GM03348 (cell line): ENCODE measurements at places on chromosomes 7 and 10.

GRCh38 chr7:127150543-127150942 is 102.2 kb downstream of the GRM8 start:
- DNase-seq, result no peak

DNA sequence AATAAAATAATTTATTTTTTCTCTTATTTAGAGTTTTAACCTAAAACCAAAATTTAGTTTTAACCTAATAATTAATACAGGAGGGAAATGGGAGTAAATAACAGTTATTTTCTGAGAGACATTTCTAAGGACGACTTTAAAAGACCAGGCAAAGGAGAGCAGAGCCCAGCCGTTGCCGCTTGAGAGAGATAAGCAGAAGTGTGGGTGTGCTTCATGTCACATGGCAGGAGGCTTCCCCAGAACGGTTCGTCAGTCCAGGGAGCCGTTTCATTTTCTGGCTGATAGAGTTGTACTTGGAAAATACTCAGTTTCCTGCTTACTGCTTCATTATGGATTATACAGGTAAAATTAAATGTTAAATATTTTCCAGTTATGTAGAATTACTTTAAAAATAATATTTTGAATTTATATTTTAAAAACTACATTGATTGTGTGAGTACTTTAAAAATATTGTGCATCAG is 61.4 kb downstream of the ST7 start:
- DNase-seq, result peak; percentile 72

GRCh38 chr10:65628493-65629139 is 1297.2 kb upstream of the LRRTM3 start:
- no peak for DNase-seq

DNA sequence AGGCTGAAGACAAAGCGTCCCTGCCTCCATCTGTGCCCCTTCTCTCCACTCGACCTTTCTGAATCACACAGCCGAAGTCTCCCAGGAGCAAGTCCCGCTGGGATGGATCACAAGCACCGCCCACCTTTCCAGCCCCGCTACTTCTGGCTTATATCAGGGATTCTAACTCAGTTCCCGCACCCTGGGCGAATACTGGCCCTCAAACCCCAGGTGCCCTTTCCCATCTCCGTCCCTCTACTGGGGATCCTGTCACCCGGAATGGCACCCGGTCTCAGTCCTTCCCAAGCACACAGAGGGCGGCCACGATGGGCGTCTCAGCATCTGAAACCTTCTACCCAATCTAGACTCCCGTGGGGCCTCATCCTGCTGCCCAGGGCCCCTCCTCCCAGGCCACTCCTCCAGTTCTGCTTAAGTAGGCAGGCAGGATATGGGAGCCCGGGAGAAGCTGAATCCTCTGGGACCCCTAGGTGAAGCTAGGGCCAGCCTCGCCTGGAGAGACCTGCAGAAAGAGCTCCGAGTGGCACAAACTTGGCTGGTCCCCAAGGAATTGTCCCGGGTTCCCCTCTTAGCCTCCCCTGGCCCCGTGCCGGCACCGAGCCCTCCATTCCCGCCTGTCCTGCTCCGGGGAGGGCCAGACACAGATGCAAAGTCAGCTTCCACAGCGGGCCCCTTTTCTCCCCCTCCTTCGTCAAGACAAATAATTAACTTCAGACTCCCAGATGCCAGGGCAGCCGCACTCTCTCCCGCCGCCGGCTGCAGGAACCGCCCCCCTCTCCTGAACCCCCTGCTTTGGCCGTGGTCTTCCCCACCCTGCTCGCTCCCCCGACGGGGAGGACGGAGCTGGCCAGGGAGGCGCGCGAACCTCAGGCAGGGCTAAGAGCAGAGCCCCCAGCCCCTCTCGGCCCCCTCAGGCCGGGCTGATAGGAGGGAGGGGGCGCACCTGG is 612 bp downstream of the KCP start:
- DNase-seq, result peak; percentile 62

- DNase-seq, result no peak
These were observed 35.9 kb upstream of the AP5Z1 start for GRCh38 chr7:4739528-4739992.

- DNase-seq, result peak; percentile 49
These were observed 45.4 kb downstream of the SLC13A1 start for GRCh38 chr7:123154231-123154860.

- peak; percentile 88 for DNase-seq
These were observed 21.4 kb upstream of the GSDME start for GRCh38 chr7:24778543-24779282.

DNA sequence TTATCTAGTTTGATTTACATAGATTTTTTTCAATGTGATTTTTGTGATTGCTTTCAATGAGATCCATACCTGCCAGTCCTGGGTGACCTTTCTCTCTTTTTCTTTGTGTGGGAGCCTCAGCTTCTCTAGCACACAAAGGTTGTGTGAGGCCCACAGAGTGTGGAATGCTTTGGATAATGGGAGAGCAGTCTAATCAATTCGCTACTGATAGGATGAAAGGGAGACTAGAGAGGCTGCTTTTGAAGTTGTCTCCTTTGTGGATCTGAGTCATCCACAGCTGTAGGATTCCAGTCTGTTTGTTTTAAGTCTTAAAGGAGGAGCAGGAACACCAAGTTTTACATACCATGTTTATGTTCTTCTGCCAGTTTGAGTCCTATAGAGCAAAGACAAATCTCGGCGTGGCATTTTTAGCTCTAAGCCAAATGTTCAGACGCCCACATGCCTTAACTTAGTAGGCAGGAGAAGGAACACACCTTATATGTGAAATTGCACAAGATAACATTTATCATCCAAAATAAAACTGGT is 330.0 kb downstream of the ARL4A start:
- peak; percentile 22 for DNase-seq

DNA sequence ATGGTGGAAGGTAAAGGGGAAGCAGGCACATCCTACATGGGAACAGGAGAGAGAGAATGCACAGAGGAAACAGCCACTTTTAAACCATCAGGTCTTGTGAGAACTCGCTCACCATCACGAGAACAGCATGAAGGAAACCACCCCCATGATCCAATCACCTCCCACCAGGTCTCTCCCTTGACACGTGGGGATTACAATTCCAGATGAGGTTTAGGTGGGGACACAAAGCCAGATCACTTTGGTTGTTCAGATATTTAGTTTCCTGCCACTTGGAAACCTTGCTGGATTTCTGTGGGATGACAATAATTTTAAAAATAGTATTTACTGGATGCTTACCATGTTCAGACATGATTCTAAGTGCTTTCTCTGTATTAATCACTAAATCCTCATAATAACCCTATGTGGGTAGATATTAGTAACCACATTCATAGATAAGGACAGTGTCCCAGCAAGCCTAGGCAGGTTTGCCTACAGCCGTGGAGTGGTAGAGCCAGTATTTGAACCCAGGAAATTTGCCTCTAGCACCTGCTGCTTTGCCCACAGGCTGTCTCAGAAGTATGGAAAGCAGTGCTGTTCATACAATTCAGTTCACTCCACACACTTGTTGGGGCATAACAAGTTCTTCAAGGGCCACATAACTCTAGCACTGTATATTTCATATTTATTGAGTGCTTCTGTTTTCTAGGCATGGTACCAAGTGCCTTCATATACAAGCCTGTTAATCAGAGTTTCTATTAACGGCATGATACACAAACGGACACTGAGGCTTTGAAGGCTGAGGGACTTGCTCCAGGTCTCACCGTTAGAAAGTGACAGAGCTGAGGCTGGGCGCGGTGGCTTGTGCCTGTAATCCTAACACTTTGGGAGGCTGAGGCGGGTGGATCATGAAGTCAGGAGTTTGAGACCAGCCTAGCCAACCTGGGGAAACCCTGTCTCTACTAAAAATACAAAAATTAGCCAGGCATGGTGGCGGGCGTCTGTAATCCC is 8.3 kb downstream of the TLL2 start:
- no peak for DNase-seq

GRCh38 chr10:6239213-6239991 is 36.7 kb downstream of the PFKFB3 start:
- DNase-seq, result peak; percentile 95

DNA sequence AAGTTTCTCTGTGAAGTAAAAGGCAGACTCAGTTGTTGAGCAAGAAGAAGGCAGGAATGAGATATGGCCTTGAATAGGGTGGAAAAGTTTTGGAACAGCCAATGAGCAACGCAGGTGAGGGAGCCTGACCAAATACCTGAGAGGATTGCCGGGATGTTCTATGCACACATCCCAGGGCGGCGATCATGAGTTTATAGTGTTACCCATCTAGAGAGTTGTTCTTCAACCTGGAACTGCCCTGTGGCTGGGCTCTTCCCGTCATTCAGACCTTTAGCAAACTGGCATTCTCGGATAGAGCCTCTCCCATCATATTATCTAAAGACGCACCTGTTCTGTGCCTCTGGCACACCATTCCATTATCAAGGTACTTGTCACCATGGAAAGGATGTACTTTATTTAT is 103.0 kb upstream of the KIF5B start:
- DNase-seq, result no peak

- peak; percentile 53 for DNase-seq
These were observed 1.1 kb downstream of the NANOS1 start for GRCh38 chr10:119030421-119031250.

DNA sequence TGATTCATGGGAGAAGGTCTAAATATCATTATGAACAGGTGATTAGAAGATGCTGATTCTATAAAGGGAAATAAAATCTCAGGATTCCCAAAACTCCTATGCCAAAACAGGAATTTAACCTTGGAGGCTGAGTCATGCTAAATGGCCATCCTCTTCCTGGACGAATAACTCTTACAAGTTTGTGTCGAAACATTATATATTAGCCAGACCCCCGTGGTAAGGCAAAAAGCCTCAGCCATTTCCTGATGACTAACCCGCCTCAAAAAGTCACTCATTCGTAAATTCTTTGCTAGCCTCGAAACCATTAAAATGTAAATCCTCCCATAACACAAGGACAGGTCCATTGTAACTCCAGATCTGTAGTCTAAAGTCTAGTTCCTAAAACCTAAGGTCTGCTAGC is 32.0 kb downstream of the CUL2 start:
- peak; percentile 89 for DNase-seq

- peak; percentile 66 for DNase-seq
These were observed 19.1 kb upstream of the OPALIN start for GRCh38 chr10:96377816-96378294.

GRCh38 chr10:100826983-100827818 is 81.8 kb downstream of the PAX2 start:
- DNase-seq, result no peak

GRCh38 chr7:66920256-66920655 is 769 bp upstream of the TMEM248 start:
- no peak for DNase-seq

DNA sequence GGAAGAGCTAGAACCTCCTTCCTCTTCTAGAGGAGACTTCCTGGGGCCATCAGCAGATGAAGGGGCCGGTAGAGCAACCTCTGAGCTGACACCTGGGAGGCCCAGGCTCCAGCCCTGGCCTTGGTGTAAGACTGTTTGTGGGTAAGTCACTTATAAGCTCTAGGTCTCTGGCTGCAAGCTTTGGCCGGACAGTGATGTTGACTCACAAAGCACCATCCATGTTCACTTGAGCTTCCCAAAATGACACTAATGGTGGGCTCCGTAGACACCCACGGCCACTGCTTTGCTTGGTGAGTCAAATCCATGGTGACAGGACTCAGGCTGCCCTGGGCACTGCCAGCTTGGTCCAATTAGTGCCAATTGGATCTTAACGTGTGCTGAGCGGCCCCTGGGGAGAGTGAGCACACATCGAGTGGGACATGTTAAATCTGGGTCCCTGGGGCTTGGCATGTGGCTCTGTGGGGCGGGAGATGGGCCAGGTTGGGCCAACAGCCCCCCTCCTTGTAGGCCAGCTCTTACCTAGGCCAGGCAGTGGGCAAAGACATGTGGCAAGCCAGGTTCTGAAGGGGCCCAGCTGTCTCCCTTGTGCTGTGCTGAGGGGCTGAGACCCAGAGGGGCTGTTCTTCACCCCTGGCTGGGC is 16.7 kb downstream of the NEURL1 start:
- no peak for DNase-seq

- no peak for DNase-seq
These were observed 44.6 kb downstream of the COL28A1 start for GRCh38 chr7:7491044-7491443.

DNA sequence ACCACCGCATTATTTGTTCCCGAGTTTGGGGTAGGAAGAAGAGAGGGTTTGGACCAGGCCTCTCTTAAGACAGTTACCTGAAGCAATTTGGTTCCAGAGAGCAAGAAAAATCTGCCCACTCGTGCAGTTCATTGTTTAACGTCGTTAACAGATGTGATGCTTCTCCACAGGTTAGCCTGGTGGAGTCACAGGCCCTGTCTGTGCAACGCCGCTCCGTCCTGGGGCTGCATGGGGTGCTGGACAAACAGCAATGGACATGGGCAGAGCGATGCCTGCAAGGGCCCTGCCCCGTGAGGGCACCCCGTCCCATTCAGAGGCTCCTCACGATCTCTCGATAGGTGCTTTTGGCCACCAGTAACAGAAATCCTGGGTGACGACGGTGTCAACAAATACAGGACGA is 9.7 kb downstream of the FOXL3 start:
- no peak for DNase-seq

DNA sequence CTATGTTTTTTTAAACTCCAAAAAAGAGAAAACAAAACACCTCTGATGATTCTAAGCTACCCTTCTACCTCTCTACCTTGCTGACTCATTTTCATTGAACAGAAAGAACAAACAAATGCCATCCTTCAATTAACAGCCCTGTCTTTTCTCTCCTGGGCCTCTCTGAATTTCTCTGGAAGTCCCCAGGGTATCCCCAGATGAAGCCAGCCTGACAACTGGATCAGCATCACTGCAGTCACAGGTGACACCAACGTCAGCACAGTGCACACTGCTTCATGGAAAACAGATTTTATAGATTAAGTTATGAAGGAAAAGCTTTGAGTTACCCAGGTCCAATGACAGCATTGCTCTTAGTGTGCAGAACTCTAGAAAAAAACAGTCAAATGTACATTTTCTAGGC is 5.7 kb downstream of the HUS1 start:
- DNase-seq, result no peak

- DNase-seq, result no peak
These were observed 14.8 kb downstream of the KIF5B start for GRCh38 chr10:32041290-32042028.

DNA sequence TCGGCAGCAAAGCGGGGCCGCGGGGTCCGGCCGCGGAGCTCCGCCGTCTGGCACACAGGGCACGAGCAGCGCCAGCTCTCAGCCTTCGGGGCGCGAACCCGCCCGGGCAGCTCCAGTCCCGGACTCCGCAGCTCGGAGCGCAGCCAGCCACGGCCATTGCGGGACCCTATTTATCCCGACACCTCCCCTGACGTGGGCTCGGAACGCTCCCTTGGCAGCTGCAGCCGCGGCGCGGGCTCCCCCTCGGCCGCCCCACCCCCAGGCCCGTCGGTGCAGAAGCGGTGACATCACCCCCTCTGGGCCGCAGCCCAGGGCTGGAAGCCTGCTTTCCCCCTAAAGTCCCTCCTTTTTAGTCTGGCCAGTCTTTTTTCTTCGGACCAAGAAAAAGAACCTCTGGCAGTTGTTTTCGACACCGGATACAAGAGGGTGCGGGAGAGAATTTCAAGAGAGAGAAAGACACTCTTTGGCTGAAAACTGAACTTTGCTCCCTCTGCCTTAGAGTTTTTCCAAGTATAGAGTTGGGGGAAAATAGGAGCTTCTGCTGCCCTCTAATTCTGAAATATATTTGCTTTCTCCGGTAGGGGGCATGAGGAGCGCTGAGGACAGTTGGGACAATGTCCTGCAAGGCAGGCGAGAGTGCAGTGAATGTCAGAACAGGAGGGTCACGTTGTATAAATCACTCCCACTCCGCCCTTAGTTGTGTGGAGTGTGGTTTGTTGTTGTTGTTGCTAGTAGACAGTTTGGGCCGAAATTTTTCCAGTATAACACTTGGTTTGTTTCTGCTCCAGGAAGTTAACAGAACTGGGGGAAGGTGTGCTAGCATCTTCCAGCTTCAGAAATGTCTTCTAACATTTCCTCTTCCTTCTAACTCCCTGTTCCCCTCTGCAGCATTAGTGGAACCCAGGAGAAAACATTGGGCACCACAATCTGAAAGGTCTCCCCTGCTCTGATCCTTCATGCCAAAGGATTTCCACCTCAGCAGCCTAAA is at the start of gene SFRP4:
TSS of gene SFRP4 (minus strand) at position 145 of the 988 bp plus-strand sequence. CDS start 280 bp downstream, outside the sequence.
- peak; percentile 61 for DNase-seq
